AG10803 (cell line): ENCODE measurements at places on chromosomes 16 and 17.

DNA sequence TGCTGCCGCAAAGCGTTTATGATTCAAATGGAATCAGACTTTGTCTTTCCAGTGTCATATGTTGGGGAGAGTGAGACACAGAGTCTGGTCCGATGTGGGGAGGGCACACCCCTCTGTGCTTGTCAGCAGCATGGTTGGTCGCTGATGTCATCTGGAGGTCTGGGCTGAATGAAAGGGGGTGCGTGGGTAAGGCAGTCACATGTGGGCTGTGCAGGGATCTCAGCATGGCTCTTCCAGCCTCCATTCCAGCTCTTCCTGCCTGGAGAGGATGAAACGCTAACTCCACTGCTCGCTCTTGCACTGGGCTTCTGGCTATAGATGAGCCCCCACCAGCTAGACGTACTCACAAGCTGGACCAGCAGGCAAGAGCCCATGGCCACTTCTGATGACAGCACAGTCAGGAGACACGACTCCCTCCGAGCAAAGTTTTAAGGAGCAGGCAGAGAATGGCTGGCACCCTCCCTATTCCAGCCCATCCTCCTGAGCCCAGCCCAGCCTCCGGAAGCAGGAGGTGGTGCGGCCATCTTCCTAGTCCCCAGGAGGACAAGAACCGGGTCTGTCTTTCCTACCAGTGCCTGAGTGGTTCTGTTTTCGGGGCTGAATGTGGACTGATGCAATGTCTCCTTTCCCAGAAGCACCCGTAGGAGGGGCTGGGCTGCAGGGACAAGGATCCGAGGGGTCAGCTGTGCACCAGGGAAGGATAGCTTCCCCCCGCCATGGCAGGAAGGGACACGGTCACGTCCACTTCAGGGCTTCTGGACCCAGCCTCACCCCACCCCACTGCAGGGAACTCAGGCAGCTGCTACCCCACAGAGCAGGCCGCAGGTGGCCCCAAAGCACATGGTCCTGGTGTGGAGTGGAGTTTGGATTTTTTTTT is 41.5 kb upstream of the CBFA2T3 start:
- DNase-seq: peak; percentile 64

DNA sequence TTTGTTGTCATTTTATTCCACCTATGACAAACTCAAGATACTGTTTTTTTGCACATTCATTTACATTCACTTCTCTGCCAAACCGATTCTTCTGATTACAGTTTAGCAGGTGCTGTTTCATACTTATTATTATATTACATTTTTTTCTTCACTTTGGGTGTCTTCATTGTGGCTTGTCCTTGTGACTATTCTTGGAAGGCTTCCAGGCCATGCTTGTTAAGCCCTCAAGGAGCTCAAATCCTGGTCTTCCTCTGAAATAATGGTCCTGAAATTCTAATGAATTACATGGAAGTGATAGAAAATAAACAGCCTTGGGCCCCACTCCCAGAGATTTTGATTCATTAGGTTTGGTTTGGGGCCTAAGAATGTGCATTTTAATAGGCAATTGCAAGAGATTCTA is 1.4 kb downstream of the KRTAP2-4 start:
- no peak for DNase-seq

GRCh38 chr17:41730479-41730878 is 4.0 kb downstream of the HAP1 start:
- no peak for DNase-seq

DNA sequence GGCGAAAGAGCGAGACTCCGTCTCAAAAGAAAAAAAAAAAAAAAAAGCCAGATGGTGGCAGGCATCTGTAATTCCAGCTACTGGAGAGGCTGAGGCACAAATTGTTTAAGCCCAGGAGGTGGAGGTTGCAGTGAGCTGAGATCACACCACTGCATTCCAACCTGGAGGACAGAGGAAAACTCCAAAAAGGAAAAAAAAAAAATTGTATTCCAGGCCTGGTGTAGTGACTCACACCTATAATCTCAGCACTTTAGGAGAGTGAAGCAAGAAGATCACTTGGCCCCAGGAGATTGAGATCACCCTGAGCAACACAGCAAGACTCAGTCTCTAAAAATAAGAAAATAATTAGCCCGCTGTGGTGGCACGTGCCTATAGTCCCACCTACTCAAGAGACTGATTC is 20.1 kb downstream of the HBQ1 start:
- peak; percentile 71 for DNase-seq

DNA sequence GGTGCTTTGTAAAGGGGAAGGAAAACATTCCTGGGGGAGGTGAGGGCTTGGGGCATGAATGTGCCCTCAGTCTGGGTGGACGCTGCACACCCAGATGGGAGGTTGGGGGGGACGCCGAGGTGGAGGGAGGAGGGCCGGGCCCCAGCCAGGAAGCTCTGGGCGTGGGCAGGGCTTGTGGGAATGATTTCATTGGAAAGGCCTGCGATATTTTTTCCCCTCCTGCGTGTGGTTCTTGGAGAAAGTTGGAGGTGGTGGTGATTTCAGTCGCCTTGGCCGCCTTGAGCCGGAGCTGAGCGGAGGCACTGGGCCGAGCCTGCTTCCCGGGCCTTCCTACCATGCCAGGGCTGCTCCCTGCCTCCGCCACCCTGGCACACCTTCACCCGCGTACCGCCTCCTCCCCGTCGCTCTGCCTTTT is 26.4 kb upstream of the CLEC18A start:
- DNase-seq: peak; percentile 87

DNA sequence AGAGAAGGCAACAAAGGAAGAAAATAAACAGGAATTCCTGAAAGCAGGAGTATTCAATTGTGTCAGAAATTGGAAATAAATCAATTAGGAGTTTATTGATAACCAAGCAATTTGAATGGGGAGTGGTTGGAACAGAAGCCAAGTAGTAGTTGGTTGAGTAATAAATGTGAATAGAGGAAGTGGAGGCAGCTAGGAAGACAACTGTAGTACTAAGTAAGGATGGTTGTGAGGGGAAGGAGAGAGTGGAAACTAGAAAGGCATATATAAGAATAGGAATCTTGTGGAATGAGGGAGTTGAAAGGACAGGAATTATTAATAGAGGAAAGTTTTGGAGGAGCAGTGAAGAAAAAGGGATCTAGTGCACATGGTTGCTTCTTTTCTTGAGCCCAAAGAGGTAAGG is 34.4 kb downstream of the NFAT5 start:
- no peak for DNase-seq

GRCh38 chr17:56793531-56793930 is 40.2 kb downstream of the C17orf67 start:
- peak; percentile 19 for DNase-seq

DNA sequence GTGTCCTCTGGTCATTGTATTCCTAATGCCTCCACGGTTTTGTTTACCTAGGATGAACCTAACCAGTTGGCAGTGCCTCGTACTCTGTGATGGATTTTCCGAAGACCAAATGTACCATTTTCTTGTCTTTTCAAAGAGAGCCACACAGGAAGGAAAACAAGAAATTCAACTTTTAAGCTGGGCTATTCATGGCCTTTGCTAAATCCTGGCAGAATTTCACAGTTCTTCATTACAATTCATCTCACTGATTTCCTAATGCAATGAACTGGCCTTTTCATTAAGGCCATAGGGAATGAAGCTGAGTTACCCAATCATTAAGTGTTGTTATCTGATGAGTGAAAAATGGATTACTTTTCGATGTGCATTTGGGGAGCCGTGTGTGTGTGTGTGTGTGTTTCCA is 7.9 kb upstream of the KCNJ16 start:
- no peak for DNase-seq

DNA sequence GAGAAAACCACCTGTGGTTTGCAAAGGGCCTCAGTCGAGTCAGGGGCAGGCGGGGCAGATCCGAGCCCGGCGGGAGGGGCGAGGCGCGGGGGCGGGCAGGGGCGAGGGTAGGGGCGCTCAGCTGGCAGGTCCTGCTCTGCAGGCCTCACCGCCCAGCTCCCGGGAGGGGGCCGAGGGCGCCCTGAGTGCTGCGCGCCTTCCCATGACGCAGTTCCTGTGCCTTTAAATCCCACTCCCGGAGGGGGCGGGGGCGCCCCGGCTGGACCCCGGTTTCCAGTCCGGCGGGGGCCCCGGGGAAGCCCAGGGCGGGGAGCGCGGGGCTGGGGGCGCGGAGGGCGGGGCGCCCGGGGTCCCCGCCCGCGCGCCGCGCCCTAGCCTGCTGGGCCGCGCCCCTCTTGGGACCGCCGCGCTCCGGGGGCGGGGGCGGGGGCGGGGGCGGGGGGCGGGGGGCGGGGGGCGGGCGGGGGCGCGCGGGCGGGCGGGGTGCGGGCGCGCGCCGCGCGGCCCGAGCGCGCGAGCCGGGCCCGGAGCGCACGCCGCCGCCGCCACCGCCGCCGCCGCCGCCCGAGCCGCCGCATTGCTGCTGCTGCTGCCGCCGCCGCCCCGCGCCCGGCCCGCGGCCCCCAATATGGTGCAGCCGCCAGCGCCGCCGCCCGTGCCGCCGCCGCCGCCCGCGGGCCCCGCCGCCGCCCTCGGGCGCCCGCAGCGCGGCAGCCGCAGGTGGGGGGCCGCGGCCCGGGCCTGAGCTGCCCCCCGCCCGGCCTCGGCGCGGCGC is at the start of gene JPH3:
TSS of gene JPH3 (plus strand) at position 508 of the 775 bp plus-strand sequence. CDS start 639 bp downstream, outside the sequence.
- no peak for DNase-seq

GRCh38 chr17:8435245-8436168 is at the start of gene NDEL1:
NDEL1 (plus strand) TSS chr17:8435884; CDS start chr17:8444272, 8,388 bp downstream.
- peak; percentile 98 for DNase-seq

- DNase-seq: no peak
Measured at GRCh38 chr16:86384263-86384649, 126.1 kb upstream of the FOXF1 start.

GRCh38 chr17:64081802-64082799 is 47.8 kb downstream of the ERN1 start:
- peak; percentile 91 for DNase-seq

DNA sequence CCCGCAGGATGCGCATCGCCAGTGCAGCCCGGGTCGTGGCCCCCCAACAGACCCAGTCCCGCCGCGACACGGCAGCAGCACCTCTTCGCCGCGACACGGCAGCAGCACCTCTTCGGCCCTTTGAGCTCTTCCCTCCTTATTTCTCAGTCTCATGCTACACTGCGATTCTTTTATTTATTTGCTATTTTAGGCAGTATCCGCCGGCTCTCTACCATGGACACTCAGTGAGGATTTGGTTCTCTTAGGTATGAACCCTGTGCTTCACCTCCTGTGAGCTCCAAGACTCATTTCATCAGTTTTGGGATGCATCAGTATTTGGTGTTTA is 8.3 kb upstream of the MAP2K3 start:
- no peak for DNase-seq

GRCh38 chr17:33469911-33470310 is 176.8 kb upstream of the ASIC2 start:
- DNase-seq: peak; percentile 88

- DNase-seq: peak; percentile 52
Measured at GRCh38 chr17:80220054-80220735, at the start of the genes SGSH and SLC26A11. SGSH (minus strand) TSS chr17:80220333; CDS start chr17:80220313, 20 bp downstream. SLC26A11 (plus strand) TSS chr17:80220427; CDS start chr17:80221561, 1,134 bp downstream.

DNA sequence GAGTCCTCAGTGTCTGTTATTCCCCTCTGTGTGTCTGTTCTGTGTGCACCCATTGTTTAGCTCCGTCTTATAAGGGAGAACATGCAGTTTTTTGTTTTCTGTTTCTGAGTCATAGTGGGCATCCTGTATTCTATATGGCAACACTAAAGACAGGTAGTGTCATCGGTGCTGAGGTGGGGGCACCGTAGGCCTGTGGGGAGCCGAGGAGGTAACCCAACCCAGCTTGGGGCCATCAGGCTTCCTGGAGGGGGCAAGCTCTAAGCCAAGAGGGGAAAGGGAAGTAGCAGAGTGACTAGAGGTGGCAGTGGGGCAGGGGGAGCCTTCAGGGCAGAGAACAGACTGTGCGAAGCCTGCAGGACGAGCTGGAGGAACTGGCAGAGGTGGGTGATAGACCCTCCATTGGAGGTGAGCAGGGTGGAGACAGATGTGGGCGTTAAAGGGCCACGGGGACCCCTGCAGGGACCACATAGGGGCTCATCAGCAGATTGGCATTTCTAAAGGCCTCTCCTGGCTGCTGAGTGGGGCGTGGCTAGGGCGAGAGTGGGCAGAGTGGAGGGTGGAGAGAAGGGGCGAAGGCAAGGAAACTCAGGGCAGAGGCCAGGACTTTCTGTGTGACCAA is 36.5 kb downstream of the CPNE2 start:
- DNase-seq: no peak

- DNase-seq: no peak
Measured at GRCh38 chr17:38733982-38734973, 4.1 kb downstream of the CISD3 start.

DNA sequence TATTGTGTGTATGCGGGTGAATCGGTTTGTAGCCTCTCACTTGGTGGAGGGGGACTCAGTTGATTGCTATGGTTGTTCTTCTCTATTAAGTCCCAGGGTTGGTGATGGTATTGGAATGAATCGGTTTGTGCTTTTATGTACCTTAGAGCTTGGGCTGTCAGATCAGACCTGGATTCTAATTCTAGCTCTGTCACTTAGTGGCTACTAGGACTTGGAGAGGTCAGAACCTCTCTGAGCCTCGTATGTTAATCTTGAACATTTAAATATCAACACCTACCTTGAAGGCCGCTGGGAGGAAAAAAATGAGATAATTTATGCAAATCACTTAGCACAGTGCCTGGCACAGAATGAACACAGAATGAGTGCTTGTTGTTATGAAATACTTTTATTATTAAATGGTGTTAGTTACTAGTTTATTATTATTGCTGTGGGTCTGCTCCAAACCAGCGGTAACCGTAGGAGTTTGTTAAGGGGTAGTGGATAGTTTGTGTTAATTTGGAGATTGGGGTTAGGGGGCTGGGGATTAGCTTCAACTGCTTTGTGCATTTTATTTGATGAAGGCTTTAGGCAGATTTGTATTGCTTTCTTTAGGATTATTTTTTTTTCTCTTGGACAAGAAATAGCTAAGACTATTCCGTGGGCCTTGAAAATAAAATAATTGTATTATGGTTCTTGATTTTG is 3.5 kb downstream of the KDM6B start:
- no peak for DNase-seq

DNA sequence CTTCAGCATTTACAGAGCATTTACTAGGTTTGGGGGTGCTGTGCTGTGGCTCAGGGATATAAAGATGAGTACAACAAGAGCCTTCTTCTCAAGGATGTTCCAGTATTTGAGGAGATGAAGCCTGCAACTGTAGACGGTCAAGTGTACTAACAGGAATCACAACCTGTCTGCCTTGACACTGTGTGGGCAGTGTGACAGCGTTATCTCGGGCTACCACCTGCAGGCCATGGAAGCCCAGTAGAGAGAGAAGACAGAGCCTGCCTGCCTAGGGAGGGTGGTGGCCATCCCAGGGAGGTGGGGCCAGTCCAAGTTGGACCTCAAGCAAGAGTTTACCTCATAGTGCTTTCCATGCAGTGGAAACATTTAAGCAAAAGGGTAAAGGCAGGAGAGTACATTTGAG is 215.1 kb upstream of the ASIC2 start:
- DNase-seq: no peak
